Left renal cortex interstitium (tissue), 4 donors: ENCODE measurements at places on chromosomes 13 and 19. TPM values are rescaled to one million over a fixed set of nuclear protein-coding genes. Genes with fewer than 3 reads are reported as not detected.

Gene TYROBP
- 13.5 TPM for polyA plus RNA-seq

Gene PTPRH
- 0.11 TPM for polyA plus RNA-seq

Gene PLA2G4C
- 5.8 TPM for polyA plus RNA-seq

Gene LRRC25
- polyA plus RNA-seq: 1.2 TPM

DNA sequence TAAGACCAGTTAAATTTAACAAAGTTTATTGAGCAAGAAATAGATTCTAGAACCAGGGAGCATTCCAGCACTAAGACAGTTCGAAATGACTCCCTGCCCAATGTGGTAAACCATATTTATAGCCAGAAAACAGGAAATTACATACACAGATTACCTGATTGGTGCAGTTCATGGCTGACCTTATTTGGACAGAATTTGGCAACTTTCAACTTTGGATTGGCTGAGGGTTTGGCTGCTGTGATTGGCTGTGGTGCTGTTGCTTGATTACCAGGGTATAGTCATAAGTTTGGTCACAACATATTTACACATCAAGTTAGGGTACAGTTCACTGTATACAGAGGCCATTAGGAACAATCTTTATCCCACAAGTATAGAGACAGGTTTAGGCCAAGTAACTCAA, 984.8 kb upstream of the MIR17HG start:
- DNase-seq: no peak

DNA sequence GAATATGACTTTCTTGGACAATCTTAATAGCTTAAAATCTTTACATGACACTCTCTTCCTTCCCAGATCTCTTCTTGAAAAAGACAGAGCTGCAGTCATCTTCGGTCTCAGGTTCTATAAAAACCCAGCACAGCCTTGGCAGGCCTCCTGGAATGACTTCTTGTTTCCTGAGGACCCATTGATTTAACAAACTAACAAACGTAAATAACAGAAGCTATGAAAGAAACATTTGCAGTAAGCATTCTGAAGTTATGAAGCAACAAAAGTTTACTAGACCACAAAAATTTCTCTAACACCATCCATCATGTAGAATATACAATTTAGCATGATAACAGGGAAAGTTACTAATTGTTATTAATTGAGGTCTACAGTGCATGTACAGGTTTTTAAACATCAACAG, 62.8 kb upstream of the STARD13 start:
- no peak for DNase-seq

DNA sequence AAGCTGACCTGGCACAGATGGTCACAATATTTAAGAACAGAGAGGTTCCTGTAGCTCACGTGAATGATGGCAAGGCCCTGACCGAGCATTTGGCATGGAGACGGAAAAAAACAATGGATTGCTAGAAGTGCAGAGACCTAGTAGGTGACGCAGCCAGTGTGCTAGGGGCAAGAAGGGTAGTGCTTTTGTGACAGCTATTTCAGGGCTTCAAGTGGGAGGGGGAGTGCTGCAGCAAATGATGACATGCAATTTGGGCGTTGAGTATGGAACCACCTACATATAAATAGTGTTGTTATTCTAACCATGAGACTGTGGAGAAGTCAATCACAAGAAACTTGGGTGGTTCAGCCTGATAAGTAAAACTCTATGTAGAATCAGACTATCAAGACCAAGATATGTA, 65.7 kb upstream of the IL17D start:
- DNase-seq: no peak

DNA sequence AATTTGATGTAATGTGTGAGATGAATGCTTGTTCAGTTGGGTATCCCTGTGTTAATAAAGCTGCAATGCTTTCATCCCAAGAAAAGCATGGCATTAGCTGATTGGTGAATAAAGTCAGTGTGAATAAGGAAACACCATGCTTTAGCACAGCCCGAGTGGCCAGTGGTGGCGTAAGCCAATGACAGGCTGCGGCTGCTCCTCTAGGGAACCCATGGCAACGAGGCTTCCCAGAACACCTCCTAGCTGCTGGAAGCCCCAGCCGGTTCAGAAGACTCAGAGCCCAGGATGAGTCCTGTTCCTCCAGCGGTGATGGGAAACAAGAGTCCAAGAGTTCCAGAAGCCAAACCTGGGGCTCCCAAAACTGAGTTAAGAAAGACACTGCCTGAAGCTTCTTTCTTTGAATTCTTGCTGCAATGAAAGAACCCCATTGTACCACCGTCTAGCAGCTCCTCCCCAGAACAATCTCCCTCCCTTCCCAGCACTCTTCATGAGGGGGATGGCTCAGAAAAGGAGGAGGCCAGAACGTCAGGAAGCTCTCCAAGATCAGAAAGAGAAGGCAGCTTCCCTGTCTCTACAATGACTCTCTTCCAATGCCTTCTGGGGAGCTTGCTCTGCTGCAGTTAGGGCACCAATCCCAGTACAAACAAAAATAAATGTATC, 58.2 kb downstream of the TSHZ3 start:
- no peak for DNase-seq

- DNase-seq: no peak
These were observed 255.1 kb upstream of the SOX21 start for GRCh38 chr13:94967183-94968039.

DNA sequence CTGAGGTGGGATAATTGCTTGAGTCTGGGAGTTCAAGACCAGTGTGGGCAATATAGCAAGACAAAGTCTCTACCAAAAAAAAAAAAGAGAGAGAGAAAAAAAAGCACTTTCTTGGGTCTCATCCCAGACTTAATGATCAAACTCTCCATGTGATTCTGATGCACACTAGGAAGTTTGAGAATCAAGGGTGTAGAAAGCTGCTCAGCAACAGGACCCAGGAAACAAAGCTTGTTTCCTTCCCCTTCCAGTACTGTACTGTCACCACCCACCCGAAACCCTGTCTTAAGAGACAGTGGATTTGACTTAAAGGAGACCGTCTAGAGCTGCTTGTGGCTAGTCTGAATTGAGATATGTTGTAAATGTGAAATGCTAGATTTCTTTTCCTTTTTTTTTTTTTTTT, 5.8 kb downstream of the MISP3 start:
- DNase-seq: no peak

- no peak for DNase-seq
These were observed 346.4 kb downstream of the FGF9 start for GRCh38 chr13:22017226-22017625.

- DNase-seq: no peak
These were observed 117.6 kb upstream of the SPATA13 start for GRCh38 chr13:24042710-24043440.

DNA sequence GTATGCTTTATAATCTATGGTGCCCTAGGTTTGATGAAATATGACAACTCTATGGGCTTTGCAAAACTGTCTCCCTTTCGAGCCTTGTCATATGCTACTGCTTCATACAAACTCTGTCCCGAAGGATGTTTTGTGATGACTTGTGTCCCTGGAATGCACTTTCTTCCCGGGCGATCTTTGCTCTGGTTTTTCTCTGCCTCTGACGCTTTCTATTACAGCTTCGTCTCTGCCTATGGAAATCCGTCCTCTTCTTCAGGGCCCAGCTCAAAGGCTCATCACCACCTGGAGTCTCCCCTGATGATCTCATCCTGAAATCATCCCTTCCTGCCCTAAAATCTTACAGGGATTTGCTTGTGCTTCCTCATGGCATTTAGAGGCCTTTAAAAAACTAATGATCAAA, 191.5 kb upstream of the KL start:
- no peak for DNase-seq

GRCh38 chr19:45981350-45981749, 7.7 kb upstream of the NOVA2 start:
- no peak for DNase-seq

DNA sequence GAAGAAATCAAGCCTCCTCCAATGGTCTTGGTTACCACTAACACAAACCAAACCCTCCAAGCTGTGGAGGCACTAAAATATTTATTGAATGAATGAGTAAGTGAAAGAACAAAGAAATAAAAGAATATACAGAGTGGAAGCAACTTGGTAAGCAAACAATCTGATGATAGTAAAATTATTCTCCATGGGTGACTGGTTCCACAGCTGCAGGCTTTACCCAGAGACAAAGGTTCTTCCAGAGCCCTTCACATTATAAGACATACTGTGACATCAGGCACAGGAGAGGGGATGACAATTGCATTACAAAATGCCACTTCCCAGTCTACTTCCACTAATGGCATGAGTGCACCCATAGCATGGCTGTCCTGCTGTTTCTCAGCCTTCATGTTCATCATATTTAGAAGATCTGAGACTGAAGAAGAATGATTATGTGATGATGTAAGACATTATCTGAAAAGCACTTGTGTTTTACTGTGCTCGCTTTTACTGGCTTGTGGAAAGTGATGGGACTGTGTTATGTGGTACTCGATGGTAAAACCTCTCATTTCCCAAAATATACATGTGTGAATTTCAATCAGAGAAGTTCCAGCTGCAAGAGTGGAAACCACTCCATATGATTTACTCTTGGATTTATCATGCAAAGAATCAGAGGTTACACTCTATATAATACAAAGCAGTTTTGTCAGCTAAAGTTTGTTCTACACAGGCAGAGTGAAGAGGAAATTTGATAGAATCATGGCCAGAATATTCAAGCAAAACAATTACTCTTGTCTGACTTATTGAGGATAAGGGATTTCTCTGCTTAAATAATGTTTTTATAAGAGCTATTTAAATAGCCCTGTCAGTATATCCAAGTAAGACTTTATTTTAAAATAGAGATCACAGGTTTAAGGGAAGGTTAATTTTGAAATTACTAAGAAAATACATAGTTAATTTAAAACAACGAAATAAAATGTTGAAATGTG, 220.2 kb upstream of the NBEA start:
- DNase-seq: no peak

GRCh38 chr13:101424381-101425155, 8.3 kb upstream of the NALCN start:
- DNase-seq: no peak

GRCh38 chr13:73293913-73294523, 235.2 kb downstream of the KLF5 start:
- no peak for DNase-seq

DNA sequence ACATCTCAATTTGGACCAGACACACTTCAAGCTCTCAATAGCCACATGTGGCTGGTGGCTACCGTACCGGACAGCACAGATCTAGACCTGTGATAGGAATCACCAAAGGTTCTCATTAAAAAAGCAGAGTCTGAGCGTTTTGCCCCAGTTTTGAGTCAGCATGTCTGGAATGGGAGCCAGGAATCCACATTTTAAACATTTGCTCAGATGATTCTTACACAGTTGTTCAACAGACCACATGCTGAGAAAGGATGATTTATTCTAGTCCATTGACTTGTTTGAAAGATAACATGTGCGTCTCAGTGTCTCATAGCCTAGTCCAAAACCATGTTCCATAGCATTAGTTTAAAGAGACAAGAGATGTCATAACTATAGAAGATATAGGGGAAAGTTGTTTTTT, 53.4 kb downstream of the FLT3 start:
- DNase-seq: no peak

DNA sequence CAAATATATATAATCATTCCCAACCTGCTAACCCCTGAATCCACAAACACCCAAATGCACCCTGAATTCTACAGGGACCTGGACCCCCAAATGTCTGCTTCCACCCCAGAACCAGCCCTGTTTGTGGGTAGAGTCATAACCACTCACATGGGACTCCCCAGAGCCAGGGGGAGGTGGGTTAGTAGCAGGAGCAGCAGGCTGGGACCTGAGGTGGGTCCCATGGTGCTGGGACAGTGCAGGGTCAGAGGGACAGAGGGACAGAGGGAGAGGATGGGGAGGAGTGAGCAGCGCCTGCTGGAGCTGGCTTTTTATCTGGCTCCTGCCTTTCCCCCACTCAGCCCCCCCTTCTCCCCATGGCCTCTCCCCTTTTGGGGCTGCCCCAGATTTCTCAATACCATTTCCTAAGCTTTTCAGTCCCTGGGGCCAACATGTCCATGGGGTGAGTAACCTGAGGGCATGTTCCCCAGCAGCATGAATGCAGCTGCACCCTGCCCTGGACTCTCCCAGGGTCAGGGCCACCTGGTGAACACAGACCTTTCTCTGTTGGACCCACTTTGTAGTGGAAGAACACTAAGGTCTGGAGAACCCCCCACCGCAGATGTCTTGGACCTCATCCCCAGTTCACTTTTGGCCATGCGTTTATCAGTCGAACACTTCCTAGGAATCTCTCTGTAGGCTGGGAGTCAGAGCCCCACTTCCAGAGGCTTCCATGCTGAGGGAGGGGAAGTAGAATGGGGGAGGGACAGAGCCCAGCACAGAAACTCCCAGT, at the start of gene C3:
TSS of gene C3 (minus strand) at position 282 of the 769 bp plus-strand sequence. CDS start at position 221, 61 bp downstream.
- no peak for DNase-seq

DNA sequence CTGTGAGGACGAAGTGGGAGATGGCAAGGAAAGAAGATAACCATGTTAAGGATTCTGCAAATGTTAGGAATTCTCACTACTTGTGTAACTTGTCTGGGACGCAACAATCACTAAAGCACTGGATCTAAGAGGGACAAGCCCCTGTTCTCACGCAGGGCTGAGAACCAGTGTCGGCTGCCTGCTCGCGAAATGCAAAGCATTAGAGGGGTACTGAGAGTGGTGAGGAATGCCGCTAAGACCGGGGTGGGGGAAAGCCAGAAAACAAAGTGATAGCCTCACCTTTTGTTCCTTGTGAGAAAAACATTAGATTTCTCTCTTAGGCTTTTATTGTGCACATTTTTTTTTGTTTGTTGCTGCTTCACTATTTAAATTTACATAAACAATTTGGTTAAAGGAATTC, 241.9 kb downstream of the ABCC4 start:
- DNase-seq: no peak

DNA sequence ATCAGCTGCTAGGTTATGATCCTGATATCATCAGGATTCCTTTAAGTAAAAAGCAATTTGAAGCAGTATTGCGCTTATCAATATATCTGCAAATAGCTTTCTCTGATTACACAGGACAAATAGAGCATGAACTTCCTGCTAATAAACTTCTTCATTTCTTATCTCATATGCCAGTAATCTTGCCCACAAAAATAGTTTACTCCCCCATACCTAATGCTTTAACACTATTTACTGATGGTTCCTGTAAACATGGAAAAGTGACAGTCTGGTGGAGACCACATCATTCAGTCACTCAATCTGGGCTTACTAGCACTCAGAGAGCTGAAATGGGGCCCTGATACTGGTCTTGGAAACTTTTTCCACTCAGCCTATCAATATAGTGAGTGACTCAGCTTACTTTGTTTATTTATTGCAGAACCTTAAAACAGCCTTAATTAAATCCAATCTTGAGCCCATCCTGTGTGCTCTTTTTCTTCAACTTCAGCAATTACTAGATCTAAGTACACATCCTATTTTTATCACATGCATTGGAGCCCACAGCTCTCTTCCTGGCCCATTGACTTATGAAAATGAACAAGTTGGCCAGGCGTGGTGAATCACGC, 1464.3 kb downstream of the UQCRFS1 start:
- no peak for DNase-seq

DNA sequence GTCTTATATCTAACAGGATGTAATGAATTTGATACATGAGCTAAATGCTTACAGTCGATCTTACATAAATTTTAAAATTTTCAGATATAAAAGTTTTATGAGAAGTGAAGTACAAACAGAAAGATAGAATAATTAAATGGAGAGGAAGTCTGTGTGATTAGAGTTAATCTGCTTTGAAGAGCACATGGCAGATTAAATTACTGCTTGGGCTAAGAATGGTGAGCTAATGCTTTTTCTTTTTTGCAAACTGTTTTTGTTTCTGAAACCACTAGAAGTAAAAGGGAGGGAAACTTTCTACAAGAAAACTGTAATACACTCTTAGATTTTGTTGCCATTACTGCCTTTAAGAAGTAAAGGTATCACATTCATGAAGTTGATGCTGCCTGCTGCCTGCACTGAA, 96.3 kb upstream of the SPRY2 start:
- DNase-seq: no peak
